Activated naive CD8-positive, alpha-beta T cell treated with anti-CD3 and anti-CD28 coated beads for 36 hours (primary cell): ENCODE measurements at places on chromosomes 11 and 22. TPM values are rescaled to one million over a fixed set of nuclear protein-coding genes. Genes with fewer than 3 reads are reported as not detected.

KRTAP5-2 gene
- not detected for total RNA-seq

DNA sequence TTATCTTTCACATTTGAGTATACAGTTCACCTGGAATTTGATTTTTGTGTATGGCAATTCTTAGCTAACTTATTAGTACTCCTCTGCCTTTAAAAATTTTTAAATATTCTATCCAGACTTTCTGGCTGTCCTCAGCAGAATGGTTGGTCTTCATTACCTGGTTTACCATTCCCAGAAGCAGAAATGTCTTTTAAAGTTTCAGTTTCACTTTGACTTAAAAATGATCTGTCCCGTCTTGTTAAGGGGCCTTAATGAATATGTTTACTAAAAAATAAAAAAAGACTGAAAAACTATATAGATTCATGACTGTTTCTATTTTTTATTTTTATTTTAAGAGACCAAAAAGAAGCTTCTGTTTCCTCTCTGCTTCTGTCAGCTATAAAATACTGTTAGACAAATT lies 70.5 kb upstream of the TNRC6B start:
- no peak for DNase-seq

DNA sequence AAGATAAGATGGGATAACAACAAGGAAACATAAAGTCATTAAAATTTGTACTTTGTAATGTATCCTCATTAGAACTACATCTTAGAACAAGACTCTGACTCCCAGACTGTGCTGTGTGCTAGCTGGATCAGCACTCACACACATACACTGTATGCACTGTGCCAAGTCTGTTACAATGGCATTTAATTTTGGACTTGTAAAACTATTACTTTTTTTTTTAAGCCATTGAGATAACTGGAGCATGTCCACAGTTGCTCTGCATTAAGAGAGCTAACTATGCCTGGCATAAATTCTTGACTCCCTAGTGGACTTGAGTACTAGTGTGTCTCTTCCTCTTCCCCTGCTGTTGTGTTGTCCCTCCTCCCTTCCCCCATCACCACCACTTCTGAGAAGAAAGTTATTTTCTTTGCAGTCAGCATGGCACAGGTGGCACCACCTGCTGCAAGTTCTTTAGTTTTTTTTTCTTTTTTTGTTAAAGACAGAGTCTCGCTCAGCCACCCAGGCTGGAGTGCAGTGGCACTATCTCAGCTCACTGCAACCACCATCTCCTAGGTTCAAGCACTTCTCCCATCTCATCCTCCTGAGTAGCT lies 268.6 kb downstream of the TMEM135 start:
- DNase-seq = no peak

DNA sequence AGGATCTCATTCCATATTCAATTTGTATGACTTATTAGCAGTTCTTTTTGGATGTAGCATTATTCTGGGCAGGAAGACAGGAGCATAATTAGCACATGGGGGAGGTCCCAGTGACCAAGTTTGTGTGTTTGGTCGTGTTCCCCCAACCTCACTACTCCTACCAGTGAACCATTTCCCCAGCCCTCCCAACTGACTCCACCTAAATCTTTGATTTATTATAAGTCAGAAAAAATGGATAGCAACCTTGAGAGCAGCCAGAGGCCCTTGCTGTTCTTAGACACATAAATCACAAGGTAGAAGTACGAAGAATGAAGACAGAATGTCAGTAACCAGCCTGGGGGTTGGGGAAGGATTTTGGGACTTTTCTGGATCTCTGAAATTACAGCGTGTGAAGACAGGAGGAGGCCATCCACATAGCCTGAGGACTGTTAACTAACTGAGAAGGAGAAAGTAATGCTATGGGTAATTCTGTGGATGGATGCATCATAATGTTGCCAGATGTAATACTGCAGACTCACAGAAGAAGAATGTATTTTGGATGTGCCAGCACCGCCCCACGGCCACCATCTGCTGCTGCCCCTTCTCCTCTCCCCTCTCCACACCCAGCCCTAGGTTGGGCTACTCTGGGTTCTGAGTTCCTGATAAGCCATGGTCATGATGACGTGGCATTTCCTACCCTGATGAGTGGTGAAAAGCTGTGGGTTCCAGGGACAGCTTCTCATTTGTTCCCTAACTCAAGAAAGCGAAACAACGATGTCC lies 124.3 kb upstream of the TTC12 start:
- no peak for DNase-seq

GRCh38 chr11:118305726-118306125 lies 1.2 kb downstream of the CD3E start:
- peak; percentile 19 for DNase-seq

DNA sequence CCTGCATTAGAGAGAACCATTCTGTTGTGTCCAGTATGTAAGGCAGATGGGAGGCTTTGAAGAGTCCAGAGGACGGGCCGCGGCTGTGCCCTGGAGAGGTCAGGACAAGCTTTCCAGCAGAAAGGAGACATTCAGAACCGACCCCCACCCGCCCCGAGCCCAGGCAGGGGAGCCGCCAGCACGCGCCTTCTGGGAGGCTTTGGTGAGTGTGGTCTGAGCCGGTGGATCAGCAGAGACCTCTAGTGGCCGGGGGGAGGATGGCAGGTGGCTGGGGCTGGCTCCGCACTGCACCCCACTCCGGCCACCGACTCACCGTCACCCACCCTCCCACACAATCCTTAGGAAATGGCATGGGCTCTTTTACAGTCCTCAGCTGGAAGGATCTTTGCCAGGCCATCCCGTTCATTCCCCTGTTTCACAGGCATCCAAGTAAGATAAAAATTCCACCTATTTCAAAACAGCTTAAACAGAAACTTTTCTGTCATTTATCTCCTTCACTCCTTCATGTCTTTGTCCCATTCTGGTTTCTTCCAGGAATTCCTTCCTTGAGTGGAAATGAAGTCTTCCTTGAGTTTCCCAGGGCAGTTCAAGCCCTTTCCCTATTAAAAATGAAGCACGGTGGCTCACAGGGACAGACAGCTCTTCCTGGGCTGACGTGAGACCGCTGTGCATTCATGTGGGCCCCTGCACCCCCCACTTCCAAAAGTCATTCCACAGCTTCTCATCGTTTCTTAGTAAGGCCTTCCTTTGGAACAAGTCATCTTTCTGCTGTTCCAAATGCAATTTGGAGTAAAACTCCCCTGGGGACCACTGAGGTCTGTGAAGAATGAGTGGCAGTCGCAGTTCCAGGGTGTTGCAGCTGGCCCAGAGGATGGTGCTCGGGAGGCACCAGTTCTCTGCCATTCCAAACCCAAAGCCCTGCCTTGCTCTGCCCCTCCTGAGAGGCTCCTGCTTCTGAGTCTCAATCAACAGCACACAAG lies 91.0 kb downstream of the FEZ1 start:
- DNase-seq = peak; percentile 67
